ENCODE measurements at places on chromosomes 7 and 10.

DNA sequence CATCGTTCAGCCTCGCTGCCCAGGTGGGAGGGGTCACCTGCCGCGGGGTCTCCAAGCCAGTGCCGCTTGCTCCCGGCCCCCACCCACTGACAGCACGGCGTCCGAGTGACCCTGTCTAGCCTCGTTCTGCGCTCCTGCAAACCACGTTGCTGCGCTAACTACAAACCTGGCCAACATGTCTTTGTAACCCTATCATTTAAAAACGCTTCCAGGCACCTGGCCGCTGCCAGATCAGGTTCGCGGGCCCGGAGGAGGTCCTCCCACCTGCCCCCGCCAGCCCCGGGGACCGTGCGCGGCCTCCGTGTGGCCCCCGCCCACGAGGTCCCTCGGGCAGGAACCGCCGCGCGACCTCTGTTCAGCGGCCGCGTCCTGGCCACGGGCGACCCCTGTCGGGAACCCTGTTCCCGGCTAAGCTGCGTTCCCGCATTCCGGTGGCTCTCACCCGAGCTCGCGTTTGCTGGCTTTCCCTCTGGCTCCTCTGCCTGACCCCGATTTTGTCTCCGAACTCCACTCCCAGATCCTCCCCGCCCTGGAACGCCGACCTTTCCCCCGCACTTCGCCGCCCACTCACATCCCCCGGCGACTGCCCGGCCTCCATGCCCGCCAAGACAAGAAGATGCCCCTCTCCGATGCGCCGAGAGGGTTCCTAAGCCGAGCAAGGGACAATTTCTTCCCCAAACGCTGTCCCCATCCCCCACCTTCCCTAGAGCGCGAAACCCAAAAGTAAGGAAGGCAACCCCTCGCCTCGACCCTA is 2.4 kb downstream of the SFMBT2 start:
- DNase-seq: no peak

DNA sequence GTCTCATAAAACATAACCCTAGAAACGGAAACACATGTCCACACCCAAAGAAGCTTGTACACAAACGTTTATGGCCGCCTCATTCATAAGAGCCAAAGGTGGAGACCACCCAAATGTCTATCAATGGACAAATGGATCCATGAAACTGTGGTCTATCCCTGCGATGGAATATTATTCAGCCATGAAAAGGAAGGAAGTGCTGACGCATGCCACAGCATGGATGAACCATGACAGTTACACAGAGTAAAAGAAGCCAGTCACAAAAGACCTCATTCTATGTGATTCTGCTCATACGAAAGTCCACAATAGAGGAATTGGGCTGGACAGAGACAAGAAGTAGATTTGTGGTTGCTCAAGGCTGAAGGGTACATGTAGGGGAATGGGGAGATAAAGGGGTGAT is 10.8 kb downstream of the CHST15 start:
- DNase-seq: no peak

DNA sequence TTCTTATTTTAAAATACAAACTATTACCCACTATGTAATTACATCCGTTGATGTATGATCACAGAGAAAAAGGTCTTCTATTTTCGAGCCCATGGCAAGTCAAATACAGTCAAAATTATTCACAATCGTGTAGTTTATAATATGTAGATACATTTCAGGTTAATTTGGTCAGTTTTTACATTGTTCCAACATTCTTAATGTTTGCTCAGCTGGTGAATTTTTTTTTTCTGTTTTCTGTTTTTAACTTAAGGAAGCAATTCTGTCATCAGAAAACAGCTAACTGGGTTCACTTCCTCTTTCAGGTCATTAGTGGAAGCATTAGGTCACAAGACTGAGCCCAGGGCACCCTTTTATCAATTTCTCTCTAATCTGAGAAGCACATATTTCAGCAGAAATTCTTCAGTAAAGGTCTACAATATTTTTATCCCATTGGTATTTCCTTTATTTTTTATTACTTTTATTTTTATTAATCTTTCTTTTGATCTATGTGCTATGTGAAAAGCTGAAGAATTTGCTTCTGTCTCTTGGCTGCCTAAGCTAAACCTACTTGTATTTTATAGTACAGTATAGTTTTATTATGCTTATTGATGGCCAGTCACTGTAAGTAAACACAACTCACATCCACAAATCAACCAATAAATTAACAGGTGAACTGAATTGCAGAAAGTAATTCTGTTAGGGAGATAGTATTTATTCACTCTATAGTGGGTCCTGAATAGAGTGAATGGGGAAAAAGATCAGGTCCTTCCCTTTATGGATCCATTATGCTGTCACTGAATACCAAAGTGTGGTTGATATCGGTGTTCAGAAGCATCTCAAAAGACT is 84.6 kb downstream of the ICA1 start:
- DNase-seq: no peak

GRCh38 chr10:92385831-92386230 is 94.9 kb downstream of the MARCHF5 start:
- DNase-seq: no peak

GRCh38 chr7:98372993-98373392 is 27.9 kb downstream of the BAIAP2L1 start:
- DNase-seq: peak; percentile 71

DNA sequence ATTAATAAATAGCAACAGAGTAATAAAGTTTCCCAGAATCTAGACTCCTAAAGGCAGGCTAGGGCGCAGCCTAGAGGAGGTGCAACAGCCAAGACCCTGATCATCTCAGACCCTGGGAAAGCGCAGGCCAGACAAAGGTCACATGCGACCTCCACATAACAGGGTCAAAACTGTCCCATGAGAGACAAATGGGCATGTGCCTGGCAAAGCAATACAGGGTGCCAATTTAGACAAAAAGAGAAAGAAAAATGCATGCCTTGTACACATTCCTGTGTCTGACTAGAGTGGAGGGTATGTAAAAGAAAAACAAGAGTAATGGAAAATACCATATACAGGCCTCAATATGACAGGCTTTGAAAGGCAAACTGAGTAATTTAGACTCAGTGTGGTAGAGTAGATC is 22.2 kb downstream of the MPP7 start:
- DNase-seq: peak; percentile 39

GRCh38 chr7:156886020-156886795 is 6.8 kb downstream of the LMBR1 start:
- DNase-seq: no peak

DNA sequence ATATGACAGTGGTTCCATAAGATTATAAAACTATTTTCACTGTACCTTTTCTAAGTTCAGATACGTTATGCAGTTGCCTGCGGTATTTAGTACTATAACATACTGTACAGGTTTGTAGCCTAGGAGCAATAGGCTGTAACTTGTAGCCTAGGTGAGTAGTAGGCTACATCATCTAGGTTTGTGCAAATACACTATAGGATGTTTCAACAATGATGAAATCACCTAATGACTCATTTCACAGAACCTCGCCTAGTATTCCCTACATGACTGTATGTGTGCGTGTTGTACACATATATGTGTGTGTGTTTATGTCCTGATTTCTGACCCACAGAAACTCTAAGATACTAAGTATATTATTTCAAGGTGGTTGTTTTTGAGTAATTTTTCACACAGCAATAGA is 139.0 kb downstream of the HERPUD2 start:
- no peak for DNase-seq

GRCh38 chr7:117972606-117973005 is 99.4 kb upstream of the CTTNBP2 start:
- no peak for DNase-seq

GRCh38 chr10:15324611-15325010 is 46.5 kb downstream of the FAM171A1 start:
- peak; percentile 4 for DNase-seq

GRCh38 chr7:28018020-28018419 is 162.6 kb downstream of the JAZF1 start:
- DNase-seq: no peak

GRCh38 chr7:2046581-2047565 is 185.9 kb downstream of the MAD1L1 start:
- DNase-seq: no peak

- DNase-seq: no peak
Measured at GRCh38 chr7:159141660-159142059, 3.0 kb downstream of the VIPR2 start.

DNA sequence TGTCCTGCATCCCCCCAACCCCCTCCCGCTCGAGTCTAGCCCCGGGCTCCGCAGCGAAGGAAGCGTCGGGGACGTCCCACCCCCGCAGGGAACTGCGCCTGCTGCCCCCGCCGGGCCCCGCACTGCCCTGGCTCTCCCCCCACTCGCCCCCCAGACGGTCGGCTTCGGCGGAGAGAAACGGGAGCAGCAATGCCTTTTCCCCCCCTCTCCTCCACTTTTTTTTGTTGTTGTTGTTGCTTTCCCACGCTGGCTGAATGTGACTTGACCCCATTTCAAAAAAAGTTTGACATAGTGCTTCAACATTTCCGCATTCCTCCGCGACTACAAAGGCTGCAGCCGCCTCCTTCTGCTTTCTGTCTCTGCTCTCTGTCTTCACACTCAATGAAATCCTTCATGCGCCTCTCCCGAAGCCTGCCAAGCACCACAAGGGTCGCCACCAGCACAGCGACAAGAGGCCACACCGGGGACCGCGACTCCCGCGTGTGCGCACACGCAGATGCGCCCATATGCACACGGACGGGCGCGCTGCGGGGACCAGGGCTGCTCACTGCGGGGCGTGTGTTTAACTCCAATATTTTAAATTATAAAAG is 1.0 kb downstream of the CDK6 start:
- peak; percentile 70 for DNase-seq

DNA sequence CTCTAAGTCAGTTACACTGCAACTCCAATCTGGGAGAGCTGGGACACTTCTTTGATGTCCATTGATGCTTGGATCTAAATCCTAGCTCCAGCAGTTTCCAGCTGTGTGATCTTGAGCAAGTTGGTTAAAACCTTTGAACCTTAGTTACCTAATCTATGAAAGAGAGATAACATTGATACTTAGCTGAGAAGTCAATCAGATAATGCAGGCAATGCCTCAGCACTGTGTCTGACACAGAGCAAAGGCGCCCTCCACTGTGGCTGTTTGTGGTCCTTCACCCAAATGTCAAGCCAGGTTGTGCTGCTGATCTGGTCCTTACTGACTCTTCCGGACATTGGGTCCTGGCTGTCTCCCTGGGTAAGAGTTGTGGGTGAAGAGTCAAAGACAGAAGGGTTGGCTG is 20.2 kb downstream of the DNTT start:
- DNase-seq: no peak

DNA sequence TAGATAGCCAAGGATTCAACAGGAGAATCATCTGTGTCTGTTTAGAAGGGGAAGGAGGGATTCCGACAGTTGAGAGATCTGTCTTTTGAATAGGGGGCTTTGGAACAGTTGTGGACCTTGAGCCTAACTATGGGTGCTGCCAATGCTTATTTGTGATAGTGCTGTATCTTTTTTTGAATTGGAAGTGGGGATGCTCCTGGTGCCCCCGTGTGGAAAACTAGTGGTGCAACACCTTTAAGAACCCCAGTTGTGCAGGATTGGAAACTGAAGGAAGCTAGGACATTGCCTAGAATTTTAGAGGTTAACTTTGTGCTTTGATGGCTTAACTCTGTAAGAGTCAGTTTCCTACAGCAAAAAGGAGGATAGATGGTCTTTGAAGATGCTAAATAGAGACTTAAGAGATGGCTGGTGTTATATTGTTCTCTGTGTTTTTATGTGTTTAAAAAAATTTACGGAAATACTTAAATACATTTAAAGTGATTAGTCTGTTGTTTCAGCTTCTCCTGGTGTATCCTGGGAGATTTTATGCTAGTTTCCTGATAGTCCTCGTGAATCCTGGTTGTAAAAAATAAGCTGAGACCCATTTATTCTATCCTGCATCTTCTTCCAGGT is 69.3 kb downstream of the AP3M1 start:
- peak; percentile 45 for DNase-seq

DNA sequence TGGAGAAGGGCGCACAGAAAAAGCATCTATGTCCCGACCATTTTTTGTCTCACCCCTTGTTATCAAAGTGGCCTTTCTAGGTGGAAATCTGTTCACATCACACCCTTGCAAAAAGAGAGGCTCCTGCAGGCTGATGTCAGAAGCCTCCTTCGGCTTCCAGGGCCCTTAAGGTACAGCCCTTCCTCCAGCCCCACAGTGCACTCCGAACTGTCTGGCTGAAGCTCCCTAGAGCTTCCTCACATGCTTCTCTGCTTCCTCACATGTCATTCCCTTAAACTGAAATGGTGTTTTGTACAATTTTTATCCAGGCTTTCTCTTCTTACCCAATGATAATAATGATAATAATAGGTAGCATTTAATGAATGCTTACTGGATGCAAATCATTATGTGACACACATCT is 210.3 kb downstream of the INHBA start:
- no peak for DNase-seq

DNA sequence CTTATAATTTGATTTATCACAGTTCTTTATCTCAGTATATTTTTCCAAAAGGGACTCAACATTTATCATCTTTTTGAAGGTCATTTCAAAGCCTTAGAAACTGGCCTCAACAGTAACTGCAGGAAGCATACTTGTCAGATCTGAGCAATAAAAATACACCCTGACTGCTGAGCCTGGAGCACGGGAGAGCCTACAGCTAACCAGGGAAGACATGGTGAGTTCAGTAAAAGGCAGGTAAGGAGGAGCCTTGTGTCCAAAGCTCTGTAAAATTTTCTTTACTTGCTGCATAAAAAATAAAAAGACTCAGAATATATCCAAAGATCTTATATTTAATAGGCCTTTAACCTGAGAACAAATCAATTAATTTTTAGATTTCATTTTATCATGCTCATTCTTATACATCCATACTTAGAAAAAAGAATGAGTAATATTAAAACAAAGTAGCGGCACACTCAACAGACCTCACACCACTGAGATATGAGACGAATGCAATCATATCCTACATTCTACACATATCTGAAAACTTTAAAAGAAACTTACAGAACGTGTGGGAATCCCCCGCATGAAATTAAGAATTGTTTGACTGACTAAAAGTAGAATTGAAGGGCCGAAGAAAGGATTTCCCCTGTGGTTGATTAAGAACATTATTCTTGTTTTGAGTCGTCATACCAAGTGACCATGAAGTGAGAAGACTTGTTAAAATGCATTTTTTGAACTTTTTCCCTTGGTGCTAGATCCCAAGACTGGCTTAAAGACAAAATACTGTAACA is 296.4 kb upstream of the MKLN1 start:
- DNase-seq: no peak

GRCh38 chr7:158443688-158444483 is 143.7 kb downstream of the PTPRN2 start:
- no peak for DNase-seq

DNA sequence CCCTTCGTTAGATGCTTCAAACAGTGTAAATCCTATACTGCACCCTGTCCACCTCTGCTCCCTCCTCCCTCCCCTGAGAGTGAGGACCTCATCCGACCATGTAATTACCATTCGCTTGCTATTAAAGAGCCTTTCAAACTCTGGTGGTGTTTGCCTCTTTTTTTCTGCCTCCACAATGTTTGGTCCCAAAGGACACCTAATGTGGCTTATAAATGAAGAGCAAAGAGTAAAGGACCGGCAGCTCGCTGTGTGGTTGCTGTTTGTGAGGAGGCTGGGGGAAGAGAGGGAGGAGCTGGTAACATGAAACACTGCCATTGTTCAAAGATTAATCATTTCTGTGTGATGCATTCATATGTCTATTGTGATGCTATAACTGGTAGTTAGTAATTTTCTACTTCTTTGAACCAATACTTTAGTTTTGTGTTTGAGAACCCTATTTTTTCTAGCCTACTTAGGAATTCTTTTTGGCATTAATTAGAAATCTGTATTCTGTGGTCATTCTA is 27.9 kb downstream of the MTURN start:
- DNase-seq: peak; percentile 68

GRCh38 chr7:111012799-111013675 is 77.9 kb upstream of the LRRN3 start:
- no peak for DNase-seq
